ENCODE measurements at places on chromosomes 2 and 18.
A peak's percentile ranks its signal among the peaks of the same experiment; 100 is the strongest.

GRCh38 chr2:31337197-31337596 is 77.3 kb downstream of the XDH start:
- DNase-seq, result no peak

GRCh38 chr2:182921234-182921633 is 54.8 kb upstream of the FRZB start:
- no peak for DNase-seq

GRCh38 chr2:8243748-8244400 is 438.0 kb upstream of the ID2 start:
- no peak for DNase-seq

DNA sequence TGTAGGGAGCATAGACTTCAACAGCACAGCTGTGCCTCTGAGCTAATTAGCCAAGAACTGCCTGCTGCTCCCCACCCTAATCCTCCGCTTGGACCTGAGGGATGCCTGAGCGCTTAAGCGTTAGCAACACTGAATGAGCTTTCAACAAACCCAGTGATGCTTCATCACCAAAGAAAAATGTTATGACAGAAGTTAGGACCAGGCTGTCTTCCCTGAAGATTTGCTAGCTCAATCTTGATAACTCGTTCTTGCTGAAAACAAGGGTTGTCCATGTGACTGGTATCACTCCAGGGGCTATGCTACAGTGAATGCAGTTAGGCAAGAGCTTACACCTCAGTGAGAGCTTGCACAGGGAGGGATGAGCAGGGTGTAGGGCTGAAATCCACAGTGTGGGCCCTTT is 190.7 kb upstream of the SIX2 start:
- no peak for DNase-seq

- DNase-seq, result no peak
Measured at GRCh38 chr18:45728336-45729010, 4.5 kb downstream of the SLC14A1 start.

- no peak for DNase-seq
Measured at GRCh38 chr2:65144571-65144970, 14.7 kb upstream of the RAB1A start.

GRCh38 chr2:171852366-171852888 is 41.6 kb downstream of the SLC25A12 start:
- DNase-seq, result no peak

GRCh38 chr18:49067071-49067470 is 116.3 kb upstream of the SMAD7 start:
- DNase-seq, result no peak

GRCh38 chr18:60732143-60732542 is 359.6 kb upstream of the MC4R start:
- DNase-seq, result no peak

GRCh38 chr2:132668189-132668823 is 1.7 kb downstream of the LYPD1 start:
- DNase-seq, result no peak

GRCh38 chr2:155266583-155266982 is 568.1 kb downstream of the KCNJ3 start:
- DNase-seq, result no peak

DNA sequence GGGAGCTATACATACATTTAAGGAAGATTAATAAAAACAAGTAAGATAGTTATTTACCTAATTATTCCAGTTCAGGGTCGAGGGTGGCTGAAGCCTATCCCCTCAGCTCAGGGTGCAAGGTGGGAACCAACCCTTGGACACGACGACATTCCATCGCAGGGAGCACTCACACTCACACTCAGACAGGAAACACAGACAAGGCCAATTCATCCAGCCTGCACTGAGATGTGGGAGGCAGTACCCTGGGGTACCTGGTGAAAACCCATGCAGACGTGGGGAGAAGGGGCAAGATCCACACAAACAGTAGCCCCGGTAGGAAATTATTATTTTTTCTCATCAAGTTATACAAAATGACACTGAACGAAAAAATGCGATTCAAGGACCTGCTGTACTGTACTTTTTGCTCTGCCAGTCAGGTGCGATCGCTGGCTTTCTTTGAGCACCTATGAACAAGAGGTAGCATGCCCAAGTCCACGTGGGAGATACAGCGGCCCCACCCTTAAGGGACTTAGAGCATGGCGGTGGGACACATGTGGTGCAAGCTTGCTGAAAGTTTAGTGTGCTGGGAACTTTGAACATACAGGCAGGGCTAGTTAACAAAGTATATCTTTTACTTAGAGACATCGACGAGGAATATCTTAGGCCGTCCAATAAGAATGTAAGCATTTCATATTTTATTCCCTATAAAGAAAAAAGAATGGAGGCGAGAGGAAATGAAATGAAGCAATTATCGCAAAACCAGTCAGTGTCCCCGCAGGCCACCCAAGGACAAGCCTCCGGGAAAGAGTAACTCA is 624 bp downstream of the METTL8 start:
- DNase-seq, result peak; percentile 41

GRCh38 chr2:124161542-124161941 is 136.5 kb downstream of the CNTNAP5 start:
- no peak for DNase-seq

DNA sequence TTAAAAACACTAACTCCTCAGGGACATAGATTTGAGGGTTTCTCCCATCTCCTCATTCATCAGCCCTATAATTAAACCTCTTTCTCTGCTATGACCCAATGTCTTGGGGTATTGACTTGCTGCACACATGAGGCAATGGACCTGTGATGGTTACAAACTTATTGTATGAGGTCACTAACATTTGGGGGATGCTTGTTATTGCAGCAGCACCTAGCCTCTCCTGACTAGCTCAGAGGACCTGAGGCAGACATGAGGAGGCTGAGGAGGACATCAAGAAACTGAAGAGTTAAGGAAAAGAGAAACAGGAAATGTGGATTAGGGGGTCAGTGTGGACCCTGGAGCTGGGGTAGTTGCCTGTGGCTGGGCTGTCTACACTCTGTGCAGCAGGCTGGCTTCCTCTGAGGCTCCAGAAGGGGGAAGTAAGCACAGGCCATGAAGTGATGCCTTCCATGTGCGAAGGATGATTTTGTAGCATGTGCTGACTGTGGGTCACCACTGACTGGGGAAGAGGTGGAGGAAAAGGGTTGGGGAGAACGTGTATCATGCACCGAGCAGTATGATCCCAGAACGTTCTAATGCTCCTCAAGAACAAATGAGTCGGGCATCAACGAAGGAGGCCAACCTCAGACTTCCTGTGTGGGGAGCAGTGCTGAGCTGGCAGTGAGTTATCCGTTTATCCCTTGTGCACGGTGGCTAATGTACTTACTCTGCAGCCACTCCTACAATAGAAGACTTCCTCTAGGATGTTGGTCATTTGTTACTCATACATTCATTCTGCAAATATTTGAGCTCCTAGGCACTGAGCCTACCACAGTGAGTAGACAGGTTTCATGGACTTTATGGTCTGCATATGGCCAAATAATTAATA is 42.1 kb upstream of the RFX8 start:
- DNase-seq, result no peak

- DNase-seq, result no peak
Measured at GRCh38 chr2:102142829-102143449, 393 bp downstream of the IL1R1 start.

DNA sequence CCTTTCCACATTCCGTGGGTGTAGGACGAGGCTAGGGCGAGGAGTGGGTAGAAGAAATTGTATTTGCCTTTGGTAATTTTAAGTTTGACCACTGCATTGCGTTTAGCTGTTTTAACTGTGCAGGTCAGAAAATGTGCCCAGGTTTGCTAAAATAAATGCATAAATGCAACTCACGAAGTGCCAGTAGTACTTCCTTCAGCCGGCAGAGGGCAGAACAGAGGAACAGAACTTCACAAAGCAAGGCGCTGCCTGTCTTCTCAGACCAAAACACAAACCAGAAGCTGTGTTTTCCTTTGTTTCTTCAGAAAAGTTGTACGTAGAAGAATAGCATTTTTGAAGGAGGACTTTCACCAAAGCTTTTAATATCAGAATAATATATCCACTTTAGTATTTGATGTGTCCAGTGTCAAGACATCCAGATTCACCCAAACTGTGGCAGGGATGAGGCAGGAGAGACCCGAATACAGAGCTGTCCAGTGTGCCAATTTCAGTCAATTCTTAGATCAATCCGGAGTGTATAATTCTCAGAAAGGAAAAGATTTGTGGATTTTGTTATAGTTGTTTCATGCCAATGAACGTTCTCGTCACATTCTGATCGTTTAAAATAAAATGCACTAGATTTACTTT is 348.6 kb downstream of the DLGAP1 start:
- DNase-seq, result peak; percentile 47

DNA sequence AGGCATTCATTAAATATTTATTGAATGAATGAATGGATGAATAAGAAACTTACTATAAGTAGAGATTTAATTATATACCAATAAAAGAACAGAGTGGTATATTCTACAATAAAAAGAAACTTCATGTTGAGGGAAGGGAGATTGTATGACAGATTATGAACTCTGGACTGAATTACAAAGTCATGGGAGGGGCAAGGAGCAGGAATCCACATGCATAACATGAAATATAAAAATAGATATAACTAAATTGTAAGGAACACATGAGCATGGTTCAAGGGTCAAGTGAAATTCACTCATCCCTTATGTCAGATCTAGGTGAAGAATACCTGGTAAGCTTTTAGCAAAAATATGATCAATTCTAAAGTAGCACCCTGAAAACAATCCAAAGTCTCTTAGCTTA is 27.1 kb upstream of the TLK1 start:
- DNase-seq, result no peak

- no peak for DNase-seq
Measured at GRCh38 chr2:106970471-106971261, 84.7 kb upstream of the ST6GAL2 start.

GRCh38 chr2:145235312-145235711 is 715.4 kb upstream of the ZEB2 start:
- DNase-seq, result no peak

GRCh38 chr2:120574620-120575019 is 161.0 kb upstream of the GLI2 start:
- no peak for DNase-seq

DNA sequence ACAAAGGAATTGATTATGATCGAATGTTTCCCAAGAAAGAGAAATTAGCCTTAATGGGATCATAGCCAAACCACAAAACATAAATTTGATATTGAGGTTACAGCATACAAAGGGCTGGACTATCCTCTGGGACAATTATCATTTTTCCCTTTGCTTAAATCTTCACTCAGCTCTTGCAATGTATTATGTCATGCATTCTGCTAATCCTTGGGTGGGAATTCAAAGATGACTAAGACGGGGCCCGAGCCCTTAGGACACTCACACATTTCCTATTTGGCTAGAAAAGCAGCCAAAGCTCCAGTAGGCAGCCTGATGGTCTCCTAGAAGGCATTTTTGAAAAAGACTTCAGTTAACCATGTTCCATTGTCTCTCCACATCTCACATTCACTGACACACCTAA is 17.2 kb upstream of the NMI start:
- no peak for DNase-seq

DNA sequence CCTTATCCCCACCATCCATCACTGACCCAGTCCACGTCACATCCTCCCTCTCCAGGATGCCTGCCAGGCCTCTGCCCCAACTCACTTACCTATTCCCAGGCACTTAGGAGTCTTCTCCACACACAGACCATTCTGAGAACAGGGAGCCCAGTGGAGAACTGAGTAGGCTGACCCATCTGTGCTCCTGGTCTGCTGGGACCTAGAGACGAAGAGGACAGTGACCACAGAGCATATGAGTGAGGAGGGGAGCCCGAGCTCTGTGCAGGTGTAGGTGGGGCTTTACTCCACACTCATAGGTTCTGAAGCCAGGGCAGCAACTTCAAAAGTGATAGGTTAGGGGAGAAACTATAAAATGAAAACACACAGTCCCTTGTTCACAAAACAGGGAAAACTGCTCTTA is 130.0 kb downstream of the NDUFA10 start:
- no peak for DNase-seq

DNA sequence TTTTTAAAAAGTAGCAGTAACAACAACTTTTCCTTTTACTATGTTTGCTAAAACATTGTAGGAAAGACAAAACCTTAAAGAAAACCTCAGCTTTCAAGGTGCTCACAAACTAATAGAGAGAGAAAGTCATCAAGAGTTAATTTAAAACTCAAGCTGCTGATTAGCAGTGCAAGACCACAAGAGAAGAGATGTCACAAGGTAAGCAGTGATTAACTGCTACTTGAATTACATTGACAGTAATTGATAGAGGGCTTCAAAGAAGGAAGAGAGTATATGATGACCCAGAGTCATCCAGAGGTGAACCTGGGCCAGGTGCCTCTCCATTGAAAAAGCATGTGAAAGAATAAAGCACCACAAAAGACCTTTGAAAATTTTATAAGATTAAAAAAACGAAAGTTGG is 939.6 kb upstream of the CNTNAP5 start:
- DNase-seq, result no peak

- DNase-seq, result no peak
Measured at GRCh38 chr2:204441316-204441715, 104.0 kb upstream of the PARD3B start.

- DNase-seq, result no peak
Measured at GRCh38 chr2:74746480-74746879, 87.4 kb upstream of the HK2 start.

GRCh38 chr2:225137971-225138370 is 95.7 kb upstream of the DOCK10 start:
- no peak for DNase-seq

DNA sequence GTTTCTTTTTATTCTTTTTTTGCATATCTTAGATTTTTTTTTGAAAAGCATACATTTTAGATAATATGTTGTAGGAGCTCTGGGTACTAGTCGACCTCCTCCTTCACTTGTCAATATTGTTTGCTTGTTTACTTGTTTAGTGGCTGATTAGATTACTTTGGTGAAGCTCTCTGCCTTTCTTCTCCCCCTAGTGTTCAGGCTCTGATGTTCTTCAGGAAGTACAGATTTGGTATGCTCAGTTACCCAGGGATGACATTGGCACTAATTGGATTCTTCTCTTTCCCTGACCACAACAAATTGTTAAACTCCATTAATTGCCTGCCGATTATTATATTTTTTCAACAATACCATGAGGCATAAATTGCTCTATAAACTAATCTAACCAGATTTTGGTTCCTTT is 491.2 kb downstream of the SUCLG1 start:
- DNase-seq, result no peak

DNA sequence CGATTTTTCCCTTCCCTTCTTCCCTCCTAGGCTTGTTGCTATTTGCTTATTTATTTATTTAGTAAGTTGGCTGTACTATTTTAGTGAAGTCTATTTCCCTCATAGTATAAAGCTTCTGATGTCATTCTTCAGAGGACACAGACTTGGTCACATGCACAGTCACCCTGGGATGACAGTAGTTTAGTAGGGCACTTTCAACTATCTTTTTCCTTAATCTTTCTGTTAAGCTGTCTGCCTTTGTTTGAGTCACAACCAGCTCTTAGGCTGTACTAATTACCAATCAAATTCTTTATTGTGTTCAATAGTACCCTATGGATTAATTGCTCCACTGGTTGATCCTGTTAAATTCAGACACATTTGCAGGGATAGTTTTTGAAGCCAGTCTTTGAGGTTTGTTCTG is 26.9 kb upstream of the RAB31 start:
- no peak for DNase-seq

DNA sequence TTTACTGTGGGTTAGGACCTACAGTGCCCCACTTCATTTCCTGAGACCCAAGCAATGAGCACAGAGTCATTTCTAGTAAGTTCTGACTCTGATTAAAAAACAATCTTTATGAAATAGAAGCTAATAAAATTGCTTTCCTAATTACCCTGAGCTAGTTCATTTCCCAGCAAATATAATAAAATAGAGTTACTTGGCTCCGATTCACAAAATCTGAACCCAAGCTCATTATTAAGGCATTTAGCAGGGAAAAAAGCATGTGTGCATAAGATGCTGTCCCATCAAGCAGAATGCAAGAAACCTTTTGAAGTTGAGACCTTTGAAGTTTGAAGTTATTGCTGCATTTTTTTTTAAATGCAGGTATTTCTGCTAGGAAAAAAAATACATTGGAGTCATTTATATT is 629.1 kb downstream of the BCL11A start:
- DNase-seq, result no peak
